ENCODE measurements at places on chromosomes 5 and 9.

GRCh38 chr9:96604004-96604319, 15.7 kb downstream of the CDC14B start:
- no peak for DNase-seq

GRCh38 chr5:16539169-16539666, 73.6 kb upstream of the ZNF622 start:
- DNase-seq: peak; percentile 84

DNA sequence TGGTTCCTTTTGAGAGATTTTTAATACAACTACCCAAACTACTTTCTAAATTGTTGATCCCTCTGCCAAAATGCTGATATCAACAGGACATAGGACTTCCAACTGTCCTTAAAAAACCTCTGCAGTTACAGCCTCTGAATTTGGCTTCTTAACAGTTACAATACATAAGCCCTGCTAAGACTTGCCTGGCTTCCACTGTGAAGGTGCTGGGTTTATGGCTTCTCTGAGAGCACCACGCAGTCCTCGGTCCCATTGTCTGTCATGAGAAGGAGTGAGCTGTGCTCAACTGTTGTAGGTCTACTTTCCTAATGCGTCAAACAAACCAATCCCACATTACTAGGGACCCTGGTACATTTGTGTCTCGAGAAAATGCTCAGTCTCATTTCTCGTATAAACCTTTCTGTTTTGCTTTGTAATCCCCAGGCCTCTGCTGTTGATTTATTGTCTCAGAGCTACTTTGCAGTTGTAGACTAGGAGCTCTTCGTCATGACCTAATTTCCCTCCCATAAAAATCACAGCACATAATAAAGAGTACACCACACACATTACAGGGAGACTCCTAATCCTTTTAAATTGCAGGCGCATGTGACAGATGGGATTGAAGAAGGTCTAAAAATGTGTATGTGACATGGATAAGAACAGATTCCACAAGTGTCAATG, 274.9 kb downstream of the NR3C1 start:
- DNase-seq: no peak

GRCh38 chr5:158435161-158435616, 576.2 kb upstream of the CLINT1 start:
- no peak for DNase-seq

DNA sequence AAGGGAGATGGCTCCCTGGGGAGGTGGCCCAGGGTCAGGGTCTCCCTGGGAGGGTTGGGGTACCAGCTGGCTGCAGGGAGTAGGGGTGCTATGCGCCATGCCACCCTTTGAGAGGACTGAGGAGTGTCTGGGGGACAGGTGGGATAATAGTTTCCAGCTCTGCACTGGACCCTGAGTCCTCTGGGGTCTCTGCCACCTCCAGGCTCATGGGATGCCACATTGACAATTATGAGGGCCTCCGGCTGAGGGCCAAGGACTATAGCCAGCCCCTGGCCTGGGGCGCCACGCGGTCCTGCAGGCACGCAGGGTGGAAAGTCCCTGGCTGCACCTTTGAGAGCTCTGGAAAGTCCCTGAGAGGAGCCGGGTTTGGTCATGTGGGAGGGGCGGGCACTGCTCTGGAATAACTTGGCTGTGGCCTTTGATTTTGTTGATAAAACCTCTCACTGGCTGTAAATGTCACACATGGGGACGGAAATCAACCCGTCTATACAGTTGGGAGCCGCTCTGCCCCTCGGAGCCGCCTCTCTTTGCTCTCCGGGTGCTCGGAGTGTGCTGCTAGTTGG, 16.0 kb downstream of the TRAF2 start:
- DNase-seq: peak; percentile 78

GRCh38 chr9:121714075-121714705, 62.8 kb downstream of the DAB2IP start:
- no peak for DNase-seq

- no peak for DNase-seq
Measured at GRCh38 chr9:20651939-20652338, 29.6 kb upstream of the MLLT3 start.

- DNase-seq: no peak
Measured at GRCh38 chr5:23204111-23204510, 303.3 kb upstream of the PRDM9 start.

DNA sequence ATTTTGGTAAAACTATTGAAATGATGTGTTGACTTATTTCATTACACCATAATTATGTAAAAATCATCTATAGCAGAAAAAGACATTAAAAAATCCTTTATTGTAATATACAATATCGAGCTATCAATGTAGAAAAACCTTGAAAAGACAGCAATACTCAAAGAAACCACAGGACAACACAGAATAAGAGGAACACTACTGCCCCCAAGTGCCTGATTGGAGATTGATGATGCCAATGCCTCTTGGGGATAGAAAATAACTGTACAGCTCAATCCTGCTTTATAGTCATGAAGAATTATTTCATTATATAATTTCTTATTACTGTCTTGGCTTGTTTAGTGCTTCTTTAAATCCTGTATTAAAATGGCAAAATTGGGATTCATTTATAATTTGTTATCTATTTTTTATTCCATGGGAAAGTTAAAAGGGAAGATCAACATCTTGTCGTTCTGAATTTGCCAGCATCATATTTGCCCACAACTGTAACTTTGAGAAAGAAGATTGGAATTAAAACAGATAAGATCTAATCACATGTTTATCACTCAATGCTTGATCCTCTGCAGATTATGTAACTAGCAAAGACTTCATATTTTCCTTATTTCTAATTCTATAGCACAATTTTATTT, 337.5 kb downstream of the CDH9 start:
- DNase-seq: no peak

DNA sequence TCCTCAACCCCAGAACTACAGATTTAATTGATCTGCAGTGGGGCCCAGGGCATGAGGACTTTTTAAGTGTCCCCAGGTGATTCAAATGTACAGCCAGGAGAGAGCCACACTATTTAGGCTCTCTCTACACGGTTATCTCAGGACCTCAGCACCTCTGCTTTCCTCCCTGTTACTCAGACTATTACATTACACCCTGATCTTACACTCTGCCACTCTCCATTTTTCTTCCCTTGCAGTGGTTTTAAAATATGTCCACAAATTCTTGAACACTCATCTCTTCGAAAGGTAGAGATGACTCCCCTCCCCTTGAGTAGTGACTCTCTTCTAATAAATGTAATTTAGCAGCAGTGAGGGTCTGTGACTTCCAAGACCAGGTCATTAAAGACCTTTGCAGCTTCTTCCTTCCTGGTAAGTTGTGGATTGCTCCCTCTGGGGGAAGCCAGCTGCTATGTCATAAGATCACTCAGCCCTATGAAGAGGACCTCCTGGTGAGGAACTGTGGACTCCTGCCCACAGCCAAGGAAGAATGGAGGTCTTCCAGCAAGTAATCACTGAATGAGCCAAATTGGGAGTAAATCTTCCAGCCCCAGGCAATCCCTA, 87.5 kb upstream of the SSBP2 start:
- DNase-seq: no peak

GRCh38 chr5:172450861-172451695, 3.2 kb downstream of the SH3PXD2B start:
- peak; percentile 63 for DNase-seq

GRCh38 chr5:93336330-93337110, 244.5 kb downstream of the NR2F1-AS1 start:
- DNase-seq: no peak

- DNase-seq: no peak
Measured at GRCh38 chr9:97997330-97998276, 14.5 kb downstream of the ANP32B start.

- no peak for DNase-seq
Measured at GRCh38 chr5:129046151-129046550, 48.4 kb upstream of the ISOC1 start.

GRCh38 chr9:135517407-135517822, 3.8 kb upstream of the LCN1 start:
- DNase-seq: no peak

- DNase-seq: no peak
Measured at GRCh38 chr5:163943546-163943945, 438.1 kb downstream of the MAT2B start.

- no peak for DNase-seq
Measured at GRCh38 chr5:167156446-167156845, 1135.0 kb upstream of the WWC1 start.

DNA sequence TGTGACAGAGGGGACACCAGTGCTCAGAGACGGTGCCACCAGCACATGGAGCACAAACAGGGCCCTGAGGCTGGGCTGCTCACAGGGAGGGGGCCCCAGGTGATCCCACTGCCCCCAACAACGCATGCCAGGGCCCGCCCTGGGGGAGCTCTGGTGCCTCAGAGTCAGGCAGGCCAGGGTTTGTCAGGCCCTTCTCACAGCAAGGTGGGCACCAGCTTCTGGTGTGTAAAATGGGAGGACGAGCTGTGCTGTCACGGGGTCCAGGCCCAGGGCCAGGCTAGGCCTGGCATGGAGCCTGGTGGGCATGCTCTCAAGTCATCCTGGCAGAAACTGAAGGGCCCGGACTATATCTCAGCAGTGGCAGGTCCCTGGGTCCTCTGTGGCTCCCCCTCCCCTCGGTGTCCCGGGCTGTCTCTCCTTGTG, 34.5 kb downstream of the PRRT1B start:
- DNase-seq: no peak

- DNase-seq: peak; percentile 41
Measured at GRCh38 chr5:173016598-173017046, 33.1 kb downstream of the ATP6V0E1 start.

- no peak for DNase-seq
Measured at GRCh38 chr5:164518067-164518740, 1012.8 kb downstream of the MAT2B start.

- no peak for DNase-seq
Measured at GRCh38 chr9:130140706-130141105, 31.5 kb upstream of the NCS1 start.

- peak; percentile 91 for DNase-seq
Measured at GRCh38 chr9:129610473-129611306, 10.2 kb downstream of the C9orf50 start.

DNA sequence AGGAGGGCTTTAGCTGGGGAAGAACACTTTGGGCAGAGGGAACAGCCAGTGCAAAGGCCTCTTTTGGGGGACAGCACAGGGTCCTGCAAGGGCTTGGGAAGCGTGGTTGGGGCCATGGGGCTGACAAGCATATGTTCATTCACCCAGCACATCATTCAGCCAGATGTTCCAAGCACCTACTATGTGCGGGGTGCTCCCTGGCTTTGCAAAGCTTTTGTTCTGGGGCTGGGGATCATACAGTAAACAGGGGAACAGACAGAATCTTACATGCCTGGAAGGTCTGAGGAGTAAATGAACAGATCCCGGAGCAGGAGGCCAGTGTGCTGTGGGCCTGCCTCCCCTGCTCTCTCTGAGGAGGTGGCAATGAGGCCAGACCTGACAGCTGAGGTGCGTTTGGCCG, 16.7 kb downstream of the PSD2 start:
- no peak for DNase-seq

DNA sequence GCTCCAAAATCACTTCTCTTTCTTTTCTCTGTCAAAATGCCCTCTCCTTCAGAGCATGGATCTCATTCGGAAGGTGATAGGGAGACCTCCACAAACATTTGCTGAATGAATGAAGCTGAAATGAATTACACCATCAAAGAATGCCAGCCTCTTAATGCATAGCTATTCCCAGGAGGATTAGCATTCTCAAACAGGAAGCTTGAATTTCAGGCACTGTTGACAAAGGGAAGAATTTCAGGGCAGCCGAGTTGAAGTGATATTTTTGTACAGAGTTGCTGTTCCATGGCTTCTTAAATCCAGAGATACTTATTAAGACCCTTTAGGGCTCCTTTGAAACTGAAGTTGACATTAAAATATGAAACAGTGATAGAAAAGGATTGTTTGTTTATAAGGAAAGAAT, 18.8 kb downstream of the HBEGF start:
- DNase-seq: no peak

- no peak for DNase-seq
Measured at GRCh38 chr5:97049175-97049574, 93.2 kb downstream of the LIX1 start.

GRCh38 chr5:131323378-131323777, 59.5 kb downstream of the CDC42SE2 start:
- DNase-seq: no peak

DNA sequence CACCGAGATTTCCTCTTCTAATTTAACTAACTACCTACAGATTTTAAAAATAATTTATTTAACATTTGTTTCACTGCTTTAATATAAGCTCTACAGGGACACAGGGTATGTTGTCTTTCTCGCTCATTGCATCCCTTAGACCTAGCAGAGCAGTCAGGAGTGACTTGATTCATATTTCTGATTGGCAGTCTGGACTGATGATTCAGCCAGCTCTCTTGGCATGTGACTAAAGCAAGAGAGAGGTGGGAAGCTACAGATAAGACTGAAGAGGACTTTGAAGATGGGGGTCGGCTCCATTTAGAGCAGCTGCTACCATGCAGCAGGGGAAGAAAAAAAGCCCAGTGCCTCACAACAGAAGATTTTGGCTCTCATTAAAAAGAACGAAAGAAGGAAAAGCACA, 173.4 kb upstream of the STK32A start:
- no peak for DNase-seq

DNA sequence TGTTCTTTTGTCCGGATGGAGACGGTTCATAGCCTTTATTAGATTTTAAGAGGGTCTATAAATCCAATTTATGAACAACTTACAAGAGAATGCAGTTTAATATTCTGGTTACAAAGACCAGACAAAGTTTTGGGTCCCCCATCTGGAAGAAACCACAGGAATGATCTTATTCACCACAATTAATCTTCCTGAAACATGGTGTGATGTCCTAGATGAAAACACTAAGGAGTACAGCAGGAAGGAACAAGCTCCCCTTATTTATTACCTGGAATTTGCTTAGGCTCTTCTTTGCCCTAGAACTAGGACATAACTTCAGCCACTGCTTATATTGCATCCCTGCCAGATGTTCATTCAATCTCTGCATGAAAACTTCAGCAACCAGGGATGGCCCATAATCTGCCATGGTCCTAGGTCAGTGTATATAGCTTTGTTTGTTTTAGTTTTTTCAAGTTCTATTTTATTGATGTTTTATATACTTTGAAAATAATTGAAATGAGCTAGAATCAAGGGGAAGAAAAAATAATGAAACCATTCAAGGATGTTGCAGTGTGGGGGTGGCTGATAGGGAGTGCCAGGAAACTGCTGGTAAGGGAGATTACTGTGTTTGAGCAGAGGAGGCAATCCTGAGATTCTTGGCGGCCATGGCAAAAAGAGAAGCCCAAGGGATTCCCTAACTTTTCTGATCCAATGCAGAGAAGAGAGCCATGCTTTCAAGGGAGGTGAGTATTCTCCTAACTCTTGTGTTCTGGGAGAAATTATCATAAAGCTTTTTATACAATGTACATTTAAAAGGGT, 16.8 kb downstream of the TXNDC8 start:
- no peak for DNase-seq

DNA sequence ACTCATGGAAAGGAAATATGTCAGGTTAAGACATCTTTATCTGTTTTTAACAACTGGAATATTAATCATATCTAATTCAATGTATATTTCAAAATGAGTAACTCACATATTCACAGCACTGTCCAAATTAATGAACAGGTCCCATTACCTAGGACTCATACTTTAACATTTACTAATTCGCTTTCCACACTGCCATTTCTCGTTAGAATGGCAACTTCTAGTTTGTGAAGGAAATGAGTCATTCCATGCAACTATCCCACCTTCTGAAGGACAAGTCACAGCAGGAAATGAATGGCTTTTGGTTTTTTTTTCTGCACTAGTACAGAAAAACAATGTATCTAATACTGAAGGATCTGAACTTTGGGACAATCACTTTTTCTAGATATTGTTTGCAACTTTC, 24.6 kb upstream of the IFNK start:
- DNase-seq: no peak
